ENCODE measurements at places on chromosomes 16 and 17. TPM values are rescaled to one million over a fixed set of nuclear protein-coding genes. Genes with fewer than 3 reads are reported as not detected.

The MT3 gene
- not detected for total RNA-seq

The ARL5C gene
- total RNA-seq = not detected

The METTL16 gene
- total RNA-seq = 24.9 TPM

The PLCG2 gene
- total RNA-seq = 103 TPM

The TBX2 gene
- 0.23 TPM for total RNA-seq

The PLA2G10 gene
- 0.28 TPM for total RNA-seq

The CPNE7 gene
- 5.5 TPM for total RNA-seq

The TBC1D16 gene
- 126 TPM for total RNA-seq

The FOXF1 gene
- 0.69 TPM for total RNA-seq

The TTLL6 gene
- total RNA-seq = 0.87 TPM

GRCh38 chr16:11405331-11406176 lies 60.3 kb downstream of the RMI2 start:
- no peak overlapping the region for H3K4me3 ChIP-seq
- peaks cover 4% of the 10 kb centered on the region for H3K27me3 ChIP-seq
- DNase-seq = peak; percentile 60
- H3K4me1 ChIP-seq = peaks cover 2% of the 10 kb centered on the region
- no peak overlapping the region for H3K27ac ChIP-seq

DNA sequence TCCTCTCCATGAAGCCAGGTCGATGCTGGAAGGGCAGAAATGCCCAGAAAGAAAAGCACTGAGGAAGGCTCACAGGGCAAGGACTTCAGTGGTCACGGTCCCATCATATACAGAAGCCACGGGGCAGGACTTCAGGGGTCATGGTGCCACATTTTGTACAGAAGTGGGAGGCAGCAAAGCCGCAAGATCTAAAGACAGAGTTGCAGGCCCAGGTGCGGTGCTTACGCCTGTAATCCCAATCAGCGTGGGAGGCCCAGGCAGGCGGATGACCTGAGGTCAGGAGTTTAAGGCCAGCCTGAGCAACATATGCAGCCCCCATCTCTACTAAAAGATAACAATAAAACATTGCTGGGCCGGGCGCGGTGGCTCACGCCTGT lies 96.0 kb downstream of the NXN start:
- H3K27me3 ChIP-seq = peaks cover 17% of the 10 kb centered on the region
- H3K4me1 ChIP-seq = peaks cover 27% of the 10 kb centered on the region
- H3K4me3 ChIP-seq = no peak overlapping the region

GRCh38 chr17:47806913-47807255 lies 14.7 kb downstream of the OSBPL7 start:
- H3K4me3 ChIP-seq = no peak overlapping the region
- H3K4me1 ChIP-seq = peaks cover 2% of the 10 kb centered on the region
- peaks cover 42% of the 10 kb centered on the region for H3K36me3 ChIP-seq

- H3K27me3 ChIP-seq = no peaks in the 10 kb centered on the region
- no peaks in the 10 kb centered on the region for H3K4me1 ChIP-seq
- no peak overlapping the region for H3K4me3 ChIP-seq
- DNase-seq = no peak
Measured at GRCh38 chr17:61806081-61806828, 57.1 kb downstream of the BRIP1 start.

- DNase-seq = no peak
- H3K27ac ChIP-seq = no peak overlapping the region
- peaks cover 23% of the 10 kb centered on the region for H3K4me1 ChIP-seq
- H3K27me3 ChIP-seq = peaks cover 10% of the 10 kb centered on the region
- no peak overlapping the region for H3K4me3 ChIP-seq
Measured at GRCh38 chr17:32489320-32490100, 2.7 kb downstream of the CDK5R1 start.

DNA sequence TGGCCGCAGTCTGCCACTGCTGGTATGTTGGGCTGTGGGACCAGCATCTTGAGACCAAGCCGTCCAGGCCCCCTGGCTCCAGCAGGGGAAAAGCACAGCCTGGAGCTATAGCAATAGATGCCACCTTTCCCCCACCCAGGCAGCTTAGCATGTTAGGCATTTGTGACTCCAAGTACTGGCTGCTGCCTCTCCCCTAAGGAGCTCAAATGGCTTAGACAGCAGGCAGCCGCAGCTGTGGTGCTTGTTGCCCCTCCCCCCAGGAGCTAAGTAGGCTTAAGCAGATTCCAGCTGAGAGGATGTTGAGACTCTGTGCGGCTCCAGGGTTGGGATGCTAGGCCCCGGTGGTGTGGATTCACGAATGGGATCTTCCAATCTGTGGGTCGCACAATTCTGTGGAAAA lies 88.8 kb upstream of the ANKFN1 start:
- no peak for DNase-seq
- H3K27ac ChIP-seq = no peak overlapping the region
- no peaks in the 10 kb centered on the region for H3K27me3 ChIP-seq
- no peaks in the 10 kb centered on the region for H3K4me1 ChIP-seq
- no peaks in the 10 kb centered on the region for H3K36me3 ChIP-seq

DNA sequence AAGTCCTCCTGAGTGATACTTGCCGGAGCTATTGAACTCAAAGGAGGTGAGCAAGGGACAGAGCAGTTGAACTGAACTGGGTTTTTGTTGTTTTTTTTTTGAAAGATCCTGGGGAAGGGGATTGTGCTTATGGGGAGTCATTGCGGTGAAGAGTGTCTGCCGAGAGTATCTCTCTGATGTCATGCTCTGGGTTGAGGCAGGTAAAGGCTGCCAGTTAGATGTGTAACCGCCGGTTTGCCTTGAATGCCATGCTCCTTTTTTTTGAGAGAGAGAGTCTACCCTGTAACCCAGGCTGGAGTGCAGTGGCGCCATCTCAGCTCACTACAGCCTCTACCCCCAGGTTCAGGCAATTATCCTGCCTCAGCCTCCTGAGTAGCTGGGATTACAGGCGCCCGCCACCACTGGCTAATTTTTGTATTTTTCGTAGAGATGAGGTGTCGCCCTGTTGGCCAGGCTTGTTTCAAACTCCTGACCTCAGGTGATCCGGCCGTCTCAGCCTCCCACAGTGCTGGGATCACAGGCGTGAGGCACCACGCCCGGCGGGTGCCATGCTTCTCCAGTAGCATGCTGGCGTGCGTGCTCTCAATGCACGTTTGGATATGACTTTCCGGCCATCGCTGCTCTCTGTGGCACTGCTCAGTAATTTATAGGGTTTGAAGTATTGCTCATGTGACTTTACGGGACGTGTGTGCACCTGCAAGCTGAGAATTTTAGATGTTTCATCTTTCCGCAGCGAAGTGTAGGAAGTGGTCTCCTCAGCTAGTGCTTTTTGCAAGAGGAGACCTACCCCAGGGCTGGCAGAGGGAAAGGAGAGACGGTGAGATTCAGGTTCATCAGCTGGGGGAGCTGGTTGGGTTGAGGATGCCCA lies 8.5 kb downstream of the ZC3H18 start:
- DNase-seq = no peak
- no peaks in the 10 kb centered on the region for H3K4me1 ChIP-seq
- peak overlapping the region; percentile 25 for H3K27ac ChIP-seq
- peaks cover 29% of the 10 kb centered on the region for H3K36me3 ChIP-seq
- H3K4me3 ChIP-seq = peak overlapping the region; percentile 29

- H3K4me1 ChIP-seq = no peaks in the 10 kb centered on the region
- no peak for DNase-seq
- H3K36me3 ChIP-seq = peaks cover 4% of the 10 kb centered on the region
- H3K27ac ChIP-seq = no peak overlapping the region
- H3K4me3 ChIP-seq = no peak overlapping the region
Measured at GRCh38 chr17:58202859-58203258, 10.3 kb downstream of the EPX start.

- H3K4me3 ChIP-seq = no peak overlapping the region
- no peak for DNase-seq
- no peaks in the 10 kb centered on the region for H3K4me1 ChIP-seq
- H3K27me3 ChIP-seq = no peaks in the 10 kb centered on the region
Measured at GRCh38 chr16:80511824-80512592, 28.8 kb upstream of the DYNLRB2 start.

GRCh38 chr16:55622930-55623561 lies 32.7 kb upstream of the SLC6A2 start:
- H3K27ac ChIP-seq = no peak overlapping the region
- peaks cover 3% of the 10 kb centered on the region for H3K4me1 ChIP-seq
- H3K27me3 ChIP-seq = peaks cover 6% of the 10 kb centered on the region
- peak; percentile 38 for DNase-seq
- no peak overlapping the region for H3K4me3 ChIP-seq
- no peaks in the 10 kb centered on the region for H3K36me3 ChIP-seq

GRCh38 chr17:48791128-48792032 lies 25.6 kb downstream of the TTLL6 start:
- peaks cover 3% of the 10 kb centered on the region for H3K4me1 ChIP-seq
- peaks cover 3% of the 10 kb centered on the region for H3K36me3 ChIP-seq
- peaks cover 2% of the 10 kb centered on the region for H3K27me3 ChIP-seq
- no peak overlapping the region for H3K27ac ChIP-seq
- peak; percentile 80 for DNase-seq

DNA sequence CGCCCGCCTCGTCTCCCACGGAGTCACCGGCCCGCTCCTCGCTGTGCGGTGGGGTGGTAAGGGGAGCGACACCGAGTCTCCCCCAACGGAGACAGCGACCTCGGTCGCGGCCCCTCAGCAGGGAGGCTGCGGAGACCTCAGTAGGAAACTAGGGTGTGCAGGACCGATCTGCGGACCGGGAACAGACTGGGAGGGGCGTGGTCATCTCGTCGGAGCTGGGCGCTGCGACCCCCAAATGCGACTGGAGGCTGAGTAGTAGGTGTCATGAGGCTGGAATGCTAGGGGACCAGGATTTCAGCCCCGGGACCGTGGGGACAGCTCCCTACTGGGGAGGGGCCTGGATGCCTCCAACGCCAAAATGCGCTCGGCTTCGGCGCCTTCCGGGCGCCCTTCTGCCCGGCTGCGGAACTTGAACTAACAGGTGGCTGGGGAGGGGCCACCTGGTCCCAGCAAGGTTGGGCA lies 1.3 kb downstream of the CACNG4 start:
- H3K36me3 ChIP-seq = no peaks in the 10 kb centered on the region
- no peak overlapping the region for H3K27ac ChIP-seq
- DNase-seq = peak; percentile 15
- H3K4me1 ChIP-seq = peaks cover 9% of the 10 kb centered on the region
- no peak overlapping the region for H3K4me3 ChIP-seq

DNA sequence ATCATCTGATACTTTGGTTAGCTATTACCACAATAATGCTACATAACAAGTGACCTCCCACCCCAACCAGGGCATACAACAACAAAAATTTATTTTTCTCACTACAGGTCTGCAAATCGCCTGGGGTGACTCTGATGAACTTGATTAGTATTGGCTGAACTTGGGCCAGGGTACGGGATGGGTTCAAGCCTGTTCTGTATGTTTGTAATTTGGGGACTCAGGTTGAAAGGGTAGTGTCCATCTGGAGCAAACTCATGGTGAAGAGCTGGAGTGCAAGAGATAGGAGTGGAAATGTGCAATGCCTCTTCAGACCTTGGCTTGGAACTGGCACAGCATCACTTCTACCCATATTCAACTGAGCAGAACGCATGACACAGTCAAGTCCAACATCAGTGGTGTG lies 16.3 kb upstream of the NKD1 start:
- H3K36me3 ChIP-seq = peaks cover 2% of the 10 kb centered on the region
- no peak overlapping the region for H3K27ac ChIP-seq
- no peak overlapping the region for H3K4me3 ChIP-seq
- H3K27me3 ChIP-seq = peaks cover 5% of the 10 kb centered on the region

GRCh38 chr16:1981398-1981836 lies at the start of gene NOXO1:
TSS of gene NOXO1 (minus strand) at chr16:1981469. CDS start at chr16:1981179, 290 bp downstream.
- DNase-seq = no peak
- H3K27me3 ChIP-seq = peaks cover 28% of the 10 kb centered on the region
- peaks cover 14% of the 10 kb centered on the region for H3K4me1 ChIP-seq
- H3K36me3 ChIP-seq = peaks cover 1% of the 10 kb centered on the region
- H3K27ac ChIP-seq = no peak within 1 kb of the TSS

- H3K27me3 ChIP-seq = no peaks in the 10 kb centered on the region
- no peaks in the 10 kb centered on the region for H3K4me1 ChIP-seq
- no peak overlapping the region for H3K27ac ChIP-seq
- H3K36me3 ChIP-seq = no peaks in the 10 kb centered on the region
- no peak overlapping the region for H3K4me3 ChIP-seq
Measured at GRCh38 chr17:37672548-37673078, 29.4 kb upstream of the DDX52 start.

GRCh38 chr16:51022955-51023354 lies 128.1 kb downstream of the SALL1 start:
- no peaks in the 10 kb centered on the region for H3K4me1 ChIP-seq
- DNase-seq = no peak
- no peak overlapping the region for H3K4me3 ChIP-seq
- no peaks in the 10 kb centered on the region for H3K27me3 ChIP-seq
- H3K36me3 ChIP-seq = no peaks in the 10 kb centered on the region

DNA sequence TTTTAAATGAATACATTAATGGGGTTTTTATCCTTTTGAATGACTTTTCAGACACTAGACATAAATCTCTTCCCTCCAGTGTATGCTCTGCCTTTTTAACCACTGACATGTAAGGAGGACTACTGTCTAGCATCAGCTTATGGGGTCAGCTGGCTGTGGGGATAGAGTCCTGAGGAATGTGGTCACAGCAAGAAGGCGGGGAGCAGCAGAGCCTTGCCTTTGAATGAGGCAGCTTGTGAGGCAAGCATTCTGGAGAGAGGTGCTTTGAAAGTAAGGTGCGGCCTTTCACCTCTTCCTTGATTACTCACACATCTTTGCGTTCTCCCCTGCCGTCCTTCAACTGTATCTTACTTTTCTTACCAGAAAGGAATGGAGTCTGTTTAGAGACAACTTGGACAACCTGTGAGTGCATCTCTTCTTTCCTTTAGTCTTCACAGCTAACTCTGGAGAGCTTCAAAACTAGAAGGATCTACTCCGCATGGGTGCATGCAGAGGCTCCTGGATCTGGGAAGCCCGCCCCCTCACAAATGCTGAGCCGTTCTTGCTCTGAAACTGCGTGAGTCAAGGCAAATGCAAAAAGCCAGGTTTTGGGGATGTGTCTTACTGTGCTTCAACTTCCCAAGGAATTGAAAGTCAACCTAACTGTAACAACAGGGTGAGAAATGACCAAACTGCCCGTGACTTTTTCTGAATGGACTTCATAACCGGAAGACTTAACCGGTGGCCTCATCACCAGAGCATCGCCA lies 49.9 kb downstream of the ADCY7 start:
- no peak overlapping the region for H3K4me3 ChIP-seq
- no peak for DNase-seq
- H3K4me1 ChIP-seq = peaks cover 9% of the 10 kb centered on the region
- H3K27me3 ChIP-seq = peaks cover 7% of the 10 kb centered on the region
- H3K27ac ChIP-seq = no peak overlapping the region

- no peaks in the 10 kb centered on the region for H3K4me1 ChIP-seq
- no peak overlapping the region for H3K4me3 ChIP-seq
- H3K27ac ChIP-seq = no peak overlapping the region
- no peak for DNase-seq
- H3K36me3 ChIP-seq = no peaks in the 10 kb centered on the region
- no peaks in the 10 kb centered on the region for H3K27me3 ChIP-seq
Measured at GRCh38 chr16:8087597-8088289, 502.6 kb downstream of the TMEM114 start.

- no peak overlapping the region for H3K27ac ChIP-seq
- no peaks in the 10 kb centered on the region for H3K4me1 ChIP-seq
- peaks cover 2% of the 10 kb centered on the region for H3K27me3 ChIP-seq
- DNase-seq = no peak
- peak overlapping the region; percentile 32 for H3K4me3 ChIP-seq
Measured at GRCh38 chr16:19238406-19238805, 47.1 kb upstream of the CLEC19A start.

GRCh38 chr16:88701581-88702370 lies 4.4 kb downstream of the RNF166 start:
- H3K36me3 ChIP-seq = peaks cover 20% of the 10 kb centered on the region
- no peak for DNase-seq
- peak overlapping the region; percentile 98 for H3K27ac ChIP-seq
- H3K27me3 ChIP-seq = peaks cover 26% of the 10 kb centered on the region

Measured in endothelial cell (in vitro differentiated cells).